ENCODE measurements at places on chromosomes 7 and 10. TPM values are rescaled to one million over a fixed set of nuclear protein-coding genes. Genes with fewer than 3 reads are reported as not detected.

The PLA2G12B gene
- total RNA-seq = not detected

The FAM221A gene
- total RNA-seq = 16.4 TPM

- DNase-seq = no peak
Observed at GRCh38 chr10:12541446-12542067, 192.2 kb downstream of the CAMK1D start.

DNA sequence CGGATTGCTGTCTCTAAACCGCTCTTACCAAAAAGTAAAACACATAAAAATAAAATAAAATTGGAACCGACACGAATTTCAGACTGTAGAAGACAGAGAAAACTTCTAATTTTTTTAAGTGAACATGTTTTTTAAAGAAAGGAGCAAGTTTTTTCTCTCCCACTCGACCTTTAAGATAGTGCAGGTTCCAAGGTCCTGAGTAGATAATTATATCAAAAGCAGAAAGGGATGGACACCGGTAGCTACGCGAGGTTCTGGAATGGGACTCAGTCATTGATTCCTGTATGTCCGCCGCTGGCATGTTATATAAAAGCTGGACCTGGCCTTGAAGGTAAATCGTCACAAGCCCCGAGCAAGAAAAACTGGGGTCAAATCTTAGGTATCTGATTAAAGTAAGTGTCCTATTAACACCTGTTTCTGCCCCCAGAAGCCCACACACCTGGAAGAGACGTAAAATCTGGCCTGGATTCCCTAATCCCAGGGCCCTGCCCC is 462 bp upstream of the CISD1 start:
- DNase-seq = no peak

- DNase-seq = no peak
Observed at GRCh38 chr7:142337054-142338001, 79.5 kb upstream of the PRSS58 start.

DNA sequence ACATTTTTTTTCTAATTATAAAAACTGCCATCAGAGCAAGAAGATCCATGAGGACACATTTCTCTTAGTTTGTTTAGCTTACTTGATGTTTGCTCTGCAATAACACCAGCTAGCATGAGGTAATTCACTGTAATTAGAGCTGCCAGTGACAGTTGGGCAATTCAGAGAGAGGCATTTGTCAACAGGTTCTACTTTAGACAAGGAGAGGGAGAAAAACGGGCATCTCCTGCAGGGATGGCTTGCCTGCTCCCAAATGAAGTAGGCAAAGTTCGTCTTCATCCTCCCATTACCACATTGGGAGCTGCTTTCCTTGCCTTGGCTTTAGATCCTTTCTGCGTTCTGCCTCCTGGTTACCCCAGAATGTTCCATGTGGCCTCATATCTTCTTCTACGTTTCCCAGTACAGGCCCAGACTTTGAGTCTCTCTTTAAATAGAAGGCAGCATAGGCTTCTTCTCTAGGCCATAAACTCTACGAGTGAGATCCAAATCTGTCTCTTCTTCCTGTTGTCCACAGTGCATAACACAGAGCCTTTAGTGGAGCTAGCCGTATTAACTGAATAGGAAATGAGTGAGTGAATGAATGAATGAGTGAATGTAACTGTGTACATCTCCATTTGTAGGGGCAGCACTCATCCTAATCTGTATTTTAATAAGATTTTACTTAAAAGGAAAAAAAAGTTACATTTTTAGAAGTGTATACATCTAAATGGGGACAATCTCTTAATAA is 21.2 kb downstream of the ASB15 start:
- DNase-seq = no peak

- no peak for DNase-seq
Observed at GRCh38 chr7:50359258-50359994, 54.9 kb downstream of the IKZF1 start.

The GRM3 gene
- total RNA-seq = 179 TPM

GRCh38 chr7:22589641-22590201 is 89.7 kb upstream of the STEAP1B start:
- DNase-seq = peak; percentile 23

Data from occipital lobe (tissue), 3 donors.